ENCODE measurements at places on chromosomes 3 and 15.
A peak's percentile ranks its signal among the peaks of the same experiment; 100 is the strongest.

DNA sequence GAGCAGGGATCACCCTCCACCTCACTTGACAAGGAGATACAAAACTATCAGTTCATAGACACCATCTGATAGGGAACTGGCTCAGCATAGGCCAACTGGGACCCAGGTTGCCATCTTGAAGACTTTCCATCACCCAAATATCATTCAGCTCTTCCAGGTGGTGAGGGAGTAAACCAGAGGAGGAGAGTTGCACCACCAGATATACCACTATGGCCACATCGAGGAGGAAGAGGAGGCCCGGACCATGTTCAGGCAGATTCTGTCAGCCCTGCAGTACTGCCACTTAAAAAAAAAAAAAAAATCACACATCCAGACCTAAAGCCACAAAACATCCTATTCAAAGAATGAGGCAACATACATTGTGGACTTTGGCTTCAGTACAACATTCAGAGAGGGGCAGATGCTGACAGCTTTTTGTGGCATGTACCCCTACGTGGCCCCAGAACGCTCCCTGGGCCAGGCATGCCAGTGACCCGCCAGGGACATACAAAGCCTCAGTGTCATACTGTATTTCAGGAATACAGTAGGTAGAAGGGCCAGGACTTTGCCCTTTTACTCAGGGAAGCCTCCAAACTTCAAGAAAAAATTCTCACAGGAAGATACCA is 18.4 kb upstream of the EMC3 start:
- DNase-seq = no peak

- peak; percentile 28 for DNase-seq
Measured at GRCh38 chr15:89399238-89400115, 64.9 kb upstream of the POLG start.

DNA sequence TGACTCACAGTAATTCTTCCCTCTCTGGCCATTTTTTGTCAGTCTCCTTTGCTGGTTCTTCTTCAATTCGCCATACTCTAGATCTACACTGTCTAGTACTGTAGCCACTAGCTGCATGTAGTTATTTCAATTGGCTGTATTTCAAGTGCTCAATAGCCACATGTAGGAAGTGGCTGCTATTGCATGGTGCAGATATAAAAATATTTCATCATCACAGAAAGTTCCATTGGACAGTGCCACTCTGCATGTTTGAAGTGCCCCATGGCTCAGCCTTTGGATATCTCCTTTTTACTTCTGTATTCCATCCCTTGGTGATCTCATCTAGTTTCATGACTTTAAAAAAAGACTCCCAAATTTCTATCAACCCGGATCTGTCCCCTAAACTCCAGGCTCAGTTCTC is 22.1 kb downstream of the PPP2R3A start:
- DNase-seq = no peak

GRCh38 chr3:55698831-55699230 is 211.7 kb upstream of the WNT5A start:
- no peak for DNase-seq

- DNase-seq = no peak
Measured at GRCh38 chr3:66381626-66382025, 119.2 kb downstream of the LRIG1 start.

GRCh38 chr3:71723452-71724170 is 1.6 kb downstream of the EIF4E3 start:
- DNase-seq = peak; percentile 69

DNA sequence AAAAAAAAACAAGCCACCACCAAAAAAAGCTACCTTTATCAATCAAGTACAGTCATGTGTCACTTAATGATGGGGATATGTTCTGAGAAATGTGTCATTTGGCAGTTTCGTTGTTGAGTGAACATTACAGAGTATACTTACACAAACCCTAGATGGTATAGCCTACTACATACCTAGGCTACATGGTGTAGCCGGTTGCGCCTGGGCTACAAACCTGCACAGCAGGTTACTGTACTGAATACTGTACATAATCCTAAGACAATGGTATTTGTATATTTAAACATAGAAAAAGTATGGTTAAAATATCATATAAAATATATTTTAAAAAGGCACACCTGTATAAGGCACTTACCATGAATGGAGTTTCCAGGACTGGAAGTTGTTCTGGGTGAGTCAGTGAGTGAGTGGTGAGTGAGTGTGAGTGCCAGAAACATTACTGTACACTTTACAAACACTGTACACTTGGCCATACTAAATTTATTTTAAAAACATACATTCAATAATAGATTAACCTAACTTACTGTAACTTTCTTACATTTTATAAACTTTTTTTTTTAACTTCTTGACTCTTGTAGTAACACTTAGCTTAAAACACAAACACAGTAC is 25.9 kb upstream of the JMJD7 start:
- DNase-seq = no peak

DNA sequence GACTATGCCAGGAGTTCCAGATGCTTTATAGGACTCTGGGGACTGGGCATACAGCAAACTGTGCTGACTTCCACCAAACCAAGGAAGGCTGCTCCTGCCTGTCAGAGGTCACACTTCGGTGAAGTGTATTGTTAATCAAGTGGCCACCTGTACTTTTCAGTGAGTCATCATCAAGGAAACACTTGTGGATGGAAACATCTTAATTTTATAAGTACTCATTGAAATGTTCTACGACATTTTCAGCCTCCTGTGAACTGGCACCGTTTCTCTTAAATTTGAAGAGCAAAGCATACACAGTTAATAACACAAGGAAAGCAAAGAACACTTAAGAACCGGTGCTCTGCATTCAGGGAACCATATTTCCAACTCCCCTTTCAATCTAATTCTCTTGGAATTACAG is 801.7 kb upstream of the DPPA4 start:
- no peak for DNase-seq

- no peak for DNase-seq
Measured at GRCh38 chr15:65388306-65389080, 10.7 kb upstream of the IGDCC3 start.

GRCh38 chr3:45544717-45545296 is 49.7 kb upstream of the LIMD1 start:
- no peak for DNase-seq

GRCh38 chr3:156606729-156607128 is 51.8 kb upstream of the SSR3 start:
- no peak for DNase-seq

- DNase-seq = no peak
Measured at GRCh38 chr3:12782172-12782815, 14.2 kb upstream of the CAND2 start.

- no peak for DNase-seq
Measured at GRCh38 chr15:40449275-40449674, 8.5 kb downstream of the BAHD1 start.

DNA sequence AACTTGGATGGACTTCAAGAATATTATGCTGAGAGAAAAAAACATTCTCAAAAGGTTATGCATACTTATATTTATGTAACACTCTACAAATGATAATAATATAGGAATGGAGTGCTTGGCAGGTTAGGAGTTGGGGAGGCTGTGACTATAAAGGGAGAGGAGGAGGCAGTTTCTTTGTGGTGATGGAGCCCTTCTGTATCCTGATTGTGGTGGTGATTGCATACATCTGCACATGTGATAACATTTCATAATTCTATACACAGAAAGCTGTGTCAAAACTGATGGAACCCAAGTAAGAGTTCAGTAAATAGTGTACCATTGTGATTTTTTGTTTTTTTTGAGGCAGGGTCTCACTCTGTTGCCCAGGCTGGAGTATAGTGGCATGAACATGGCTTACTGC is 31.7 kb upstream of the FAM3D start:
- DNase-seq = no peak

DNA sequence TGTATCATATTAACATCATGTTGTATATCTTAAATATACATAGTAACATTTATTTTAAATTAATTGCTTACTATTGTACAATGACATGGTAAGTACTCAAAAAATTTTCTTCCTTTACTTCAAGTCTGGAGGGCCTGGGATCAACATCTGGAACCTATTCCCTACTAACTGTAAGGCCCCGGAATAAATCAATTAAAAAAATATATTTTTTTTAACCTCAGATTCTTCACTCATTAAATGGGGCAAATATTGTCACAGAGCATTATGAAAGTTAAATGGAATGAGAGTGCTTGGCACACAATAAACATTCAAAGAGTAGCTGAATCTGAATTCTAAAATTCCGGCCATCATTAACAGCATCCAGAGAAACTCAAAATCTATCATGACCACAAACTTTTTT is 16.5 kb downstream of the GSK3B start:
- DNase-seq = no peak

DNA sequence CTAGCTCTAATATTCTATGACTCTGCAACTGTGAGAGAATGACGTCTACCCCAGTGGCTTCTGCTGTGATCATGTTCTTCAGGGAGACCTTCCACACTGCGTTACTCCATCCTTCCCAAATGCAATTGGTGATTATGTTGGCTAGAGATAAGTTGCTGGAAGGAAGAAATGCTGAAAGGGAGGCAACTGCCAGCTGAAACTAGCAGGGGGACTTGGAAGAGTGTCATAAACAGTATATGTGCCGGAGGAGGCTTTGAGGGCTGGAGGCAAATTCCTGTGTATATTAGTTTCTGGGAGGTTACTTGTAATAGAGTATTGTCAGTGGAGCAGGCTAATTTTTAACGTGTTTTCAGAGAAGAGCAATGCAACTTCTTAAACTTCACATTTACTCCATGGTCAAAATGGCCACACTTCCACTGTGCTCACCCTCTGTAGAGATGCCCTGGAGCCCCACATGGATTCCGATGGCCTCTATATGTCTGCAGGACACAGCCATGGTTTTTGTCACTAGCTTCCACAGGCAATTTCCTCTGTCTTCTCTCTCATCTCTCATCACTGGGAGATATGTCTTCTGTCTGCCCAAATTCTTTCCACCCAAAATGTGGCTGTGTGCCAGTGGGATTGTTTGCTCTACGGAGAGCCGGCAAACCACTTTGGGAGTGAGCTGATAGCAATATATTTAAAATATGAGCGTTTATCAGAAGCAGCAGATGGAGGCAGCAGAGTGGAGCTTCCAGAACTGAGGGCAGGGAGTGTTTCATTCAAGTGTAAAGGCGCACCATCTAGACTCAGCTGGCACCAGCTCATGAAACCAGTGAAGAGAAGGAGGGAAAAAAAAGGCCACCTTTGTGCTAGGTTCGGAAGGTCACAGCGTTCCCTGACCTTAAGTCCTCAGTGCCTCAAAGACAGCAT is 13.3 kb upstream of the CD47 start:
- no peak for DNase-seq

GRCh38 chr3:13887495-13888300 is 7.8 kb upstream of the WNT7A start:
- no peak for DNase-seq

- DNase-seq = no peak
Measured at GRCh38 chr3:156171281-156172267, 51.2 kb downstream of the KCNAB1 start.

DNA sequence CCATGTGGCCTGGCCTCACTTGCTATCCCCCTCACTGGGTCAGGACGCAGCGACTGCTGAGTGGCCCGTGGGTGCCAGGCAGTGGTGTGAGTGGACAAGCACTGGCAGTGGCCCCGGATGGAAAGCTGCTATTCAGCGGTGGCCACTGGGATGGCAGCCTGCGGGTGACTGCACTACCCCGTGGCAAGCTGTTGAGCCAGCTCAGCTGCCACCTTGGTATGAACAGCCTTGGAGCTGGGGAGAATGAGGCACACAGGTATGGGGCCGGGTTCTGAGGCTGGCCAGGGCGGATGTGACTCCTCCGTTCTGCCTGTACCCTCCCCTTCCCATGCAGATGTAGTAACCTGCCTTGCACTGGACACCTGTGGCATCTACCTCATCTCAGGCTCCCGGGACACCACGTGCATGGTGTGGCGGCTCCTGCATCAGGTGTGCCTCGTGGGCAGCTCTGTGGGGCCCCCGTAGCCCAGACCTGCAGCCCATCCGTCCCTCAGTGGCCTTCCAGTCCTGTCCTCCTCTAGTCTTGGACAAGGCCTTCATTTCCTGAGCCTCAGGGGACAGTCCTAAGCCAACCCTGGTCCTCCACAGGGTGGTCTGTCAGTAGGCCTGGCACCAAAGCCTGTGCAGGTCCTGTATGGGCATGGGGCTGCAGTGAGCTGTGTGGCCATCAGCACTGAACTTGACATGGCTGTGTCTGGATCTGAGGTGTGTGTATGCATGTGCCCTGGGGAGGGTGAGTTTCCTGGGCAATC is 28.2 kb downstream of the NBEAL2 start:
- no peak for DNase-seq

DNA sequence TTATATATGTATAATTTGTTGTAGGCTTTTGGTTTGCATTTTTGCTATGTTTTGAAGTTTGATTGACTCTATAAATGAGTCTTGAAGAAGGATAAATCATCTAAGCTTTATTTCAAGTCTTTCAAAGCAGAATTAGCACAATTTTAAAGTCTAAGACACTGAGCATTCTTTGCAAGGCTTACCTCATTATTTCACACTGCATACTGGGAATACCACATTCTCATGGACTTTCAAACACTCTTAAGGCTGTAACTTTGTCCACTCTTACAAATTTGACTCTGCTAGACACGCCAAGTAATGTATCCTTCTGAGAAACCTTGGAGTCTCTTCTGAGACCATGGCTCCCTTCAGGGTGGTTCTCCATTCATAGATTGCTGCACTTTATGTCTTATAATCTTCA is 281.3 kb upstream of the COL8A1 start:
- no peak for DNase-seq

DNA sequence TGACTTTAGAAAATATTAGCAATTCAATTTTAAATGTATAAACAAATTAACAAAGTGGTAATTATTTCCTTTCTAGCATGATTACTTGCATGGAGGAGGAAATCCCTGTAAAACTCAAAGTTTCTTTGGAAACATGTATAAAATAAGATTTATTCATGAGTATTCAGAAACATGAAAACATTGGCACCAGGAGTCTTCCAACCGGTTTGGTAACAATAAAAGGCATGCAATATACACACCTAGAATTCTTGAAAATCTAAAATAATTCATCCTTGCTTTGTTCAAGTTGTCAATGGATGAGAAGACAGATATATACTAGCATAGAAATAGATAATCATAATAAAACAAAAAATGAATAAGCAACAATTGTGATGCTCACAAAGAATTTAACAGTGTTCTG is 76.4 kb downstream of the ZPLD1 start:
- no peak for DNase-seq

GRCh38 chr3:124352149-124352539 is 360.2 kb upstream of the ROPN1 start:
- no peak for DNase-seq

- DNase-seq = no peak
Measured at GRCh38 chr3:171295484-171296373, 164.5 kb downstream of the TNIK start.

- no peak for DNase-seq
Measured at GRCh38 chr3:72227486-72228070, 442.6 kb upstream of the PROK2 start.

- DNase-seq = no peak
Measured at GRCh38 chr3:8556473-8556869, 54.8 kb downstream of the LMCD1 start.

DNA sequence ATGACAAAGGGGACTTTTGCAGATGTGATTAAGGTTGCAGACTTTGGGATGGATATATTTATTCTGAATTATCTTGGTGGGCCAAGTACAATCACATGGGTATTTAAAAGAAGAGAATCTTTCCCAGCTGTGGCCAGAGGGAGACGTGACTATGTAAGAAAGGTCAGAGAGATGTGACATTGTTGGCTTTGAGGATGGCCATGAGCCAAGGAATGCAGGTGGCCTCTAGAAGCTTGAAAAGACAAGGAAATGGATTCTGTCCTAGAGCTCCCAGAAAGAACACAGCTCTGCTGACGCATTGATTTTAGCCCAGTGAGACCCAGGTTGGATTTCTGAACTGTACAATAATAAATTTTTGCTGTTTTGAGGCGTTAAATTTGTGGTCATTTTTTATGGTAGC is 616.0 kb upstream of the TBL1XR1 start:
- no peak for DNase-seq
